Activated CD8-positive, alpha-beta T cell treated with anti-CD3 and anti-CD28 coated beads for 36 hours (primary cell): ENCODE measurements at places on chromosomes 4 and X.

DNA sequence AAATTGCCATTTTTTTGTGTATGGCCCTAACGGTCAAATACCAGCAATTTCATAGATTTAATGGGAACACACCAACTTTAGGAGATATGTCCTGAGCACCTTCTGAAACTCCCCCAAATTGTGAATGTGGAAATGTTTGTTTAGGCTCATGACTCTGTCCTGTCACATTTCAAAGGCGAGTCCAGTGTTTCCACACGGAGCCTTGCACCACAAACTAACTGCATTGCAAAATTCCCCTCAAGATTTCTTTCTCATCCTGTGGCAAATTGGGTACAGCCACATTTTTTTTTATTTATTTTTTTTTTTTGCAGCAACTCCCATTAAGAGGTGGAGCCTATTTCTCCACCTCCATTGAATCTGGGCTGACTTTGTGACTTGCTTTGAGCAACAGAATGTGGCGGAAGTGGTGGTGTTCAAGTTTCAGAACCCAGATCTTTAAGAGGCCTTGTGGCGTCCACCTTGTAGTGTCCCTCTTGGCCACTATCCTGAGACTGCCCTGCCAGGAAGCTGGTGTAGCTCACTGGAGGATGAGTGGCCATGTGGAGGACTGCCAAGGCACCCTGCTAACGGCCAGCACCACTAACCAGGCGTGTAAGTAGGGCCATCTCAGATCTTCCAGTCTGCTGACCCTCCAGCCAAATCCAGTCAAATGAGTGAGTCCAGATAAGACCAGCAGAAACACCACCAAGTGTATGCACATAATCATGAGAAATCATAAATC, 172.4 kb upstream of the SCML1 start:
- no peak overlapping the region for H3K27ac ChIP-seq
- no peaks in the 10 kb centered on the region for H3K27me3 ChIP-seq
- no peak for DNase-seq
- H3K4me1 ChIP-seq: peaks cover 10% of the 10 kb centered on the region
- no peaks in the 10 kb centered on the region for H3K36me3 ChIP-seq

DNA sequence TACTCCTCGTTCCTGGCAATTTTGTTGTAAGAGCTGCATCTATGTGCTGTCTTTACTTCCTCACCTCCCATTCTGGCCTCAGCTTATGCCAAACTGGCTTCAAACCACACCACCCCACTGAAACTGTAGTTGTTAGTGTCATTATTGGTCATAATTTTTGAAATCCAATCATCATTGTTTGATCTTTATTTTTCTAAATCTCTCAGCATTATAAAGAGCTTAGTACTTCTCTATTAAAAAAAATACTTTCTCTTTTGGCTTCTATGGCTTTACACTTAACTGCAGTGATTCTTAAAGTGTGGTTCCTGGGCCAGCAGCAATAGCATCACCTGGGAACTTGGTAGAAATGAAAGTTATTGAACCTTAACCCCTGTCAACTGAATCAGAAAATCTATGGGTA, 83.5 kb upstream of the GRPR start:
- H3K27me3 ChIP-seq: no peaks in the 10 kb centered on the region
- H3K27ac ChIP-seq: no peak overlapping the region
- H3K4me1 ChIP-seq: peaks cover 6% of the 10 kb centered on the region
- no peak overlapping the region for H3K4me3 ChIP-seq

GRCh38 chr4:68383115-68383514, 33.2 kb upstream of the YTHDC1 start:
- no peak for DNase-seq
- H3K27me3 ChIP-seq: peaks cover 6% of the 10 kb centered on the region
- no peaks in the 10 kb centered on the region for H3K36me3 ChIP-seq
- H3K27ac ChIP-seq: no peak overlapping the region
- H3K4me3 ChIP-seq: no peak overlapping the region
- H3K4me1 ChIP-seq: no peaks in the 10 kb centered on the region

- H3K27me3 ChIP-seq: no peaks in the 10 kb centered on the region
- H3K27ac ChIP-seq: no peak overlapping the region
- no peak for DNase-seq
- H3K4me3 ChIP-seq: no peak overlapping the region
Observed at GRCh38 chr4:1385373-1386340, 20.6 kb downstream of the NKX1-1 start.

- H3K4me1 ChIP-seq: peaks cover 9% of the 10 kb centered on the region
- H3K4me3 ChIP-seq: peak overlapping the region; percentile 60
- peak; percentile 2 for DNase-seq
- H3K27me3 ChIP-seq: peaks cover 48% of the 10 kb centered on the region
Observed at GRCh38 chr4:74934016-74934831, 1.3 kb downstream of the PARM1 start.

GRCh38 chr4:38482696-38483095, 181.3 kb upstream of the KLF3 start:
- DNase-seq: no peak
- H3K27ac ChIP-seq: no peak overlapping the region
- no peaks in the 10 kb centered on the region for H3K36me3 ChIP-seq
- H3K27me3 ChIP-seq: no peaks in the 10 kb centered on the region
- H3K4me1 ChIP-seq: peaks cover 12% of the 10 kb centered on the region

GRCh38 chr4:41120297-41121217, 93.8 kb downstream of the APBB2 start:
- H3K27me3 ChIP-seq: no peaks in the 10 kb centered on the region
- no peak overlapping the region for H3K4me3 ChIP-seq
- DNase-seq: no peak
- H3K4me1 ChIP-seq: no peaks in the 10 kb centered on the region

- no peak overlapping the region for H3K4me3 ChIP-seq
- H3K4me1 ChIP-seq: no peaks in the 10 kb centered on the region
- peak; percentile 47 for DNase-seq
- no peaks in the 10 kb centered on the region for H3K36me3 ChIP-seq
Observed at GRCh38 chr4:112075129-112075753, 70.0 kb upstream of the FAM241A start.

GRCh38 chr4:3661989-3662388, 104.2 kb upstream of the ADRA2C start:
- H3K4me1 ChIP-seq: no peaks in the 10 kb centered on the region
- H3K27ac ChIP-seq: no peak overlapping the region
- DNase-seq: no peak
- no peak overlapping the region for H3K4me3 ChIP-seq

DNA sequence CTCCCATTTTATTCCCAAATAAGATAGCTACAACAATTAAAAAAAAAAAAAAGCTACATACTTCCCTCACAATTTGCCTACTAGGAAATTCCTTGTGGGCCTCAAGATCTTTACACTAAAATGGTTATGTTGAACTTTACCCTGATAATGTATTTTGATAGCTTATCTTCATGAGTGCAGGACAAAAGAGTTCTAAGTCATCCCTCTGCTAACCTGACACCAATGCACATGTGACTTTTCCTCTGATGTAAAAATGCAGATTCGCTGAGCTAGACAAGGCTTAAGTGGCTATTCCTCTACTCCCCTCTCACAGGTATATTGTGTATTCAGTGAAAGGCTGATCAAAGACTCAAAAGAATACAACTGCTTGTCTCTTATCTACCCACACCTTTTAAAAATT, 22.5 kb downstream of the ELF2 start:
- H3K4me1 ChIP-seq: no peaks in the 10 kb centered on the region
- no peak for DNase-seq
- no peaks in the 10 kb centered on the region for H3K36me3 ChIP-seq
- no peak overlapping the region for H3K4me3 ChIP-seq

DNA sequence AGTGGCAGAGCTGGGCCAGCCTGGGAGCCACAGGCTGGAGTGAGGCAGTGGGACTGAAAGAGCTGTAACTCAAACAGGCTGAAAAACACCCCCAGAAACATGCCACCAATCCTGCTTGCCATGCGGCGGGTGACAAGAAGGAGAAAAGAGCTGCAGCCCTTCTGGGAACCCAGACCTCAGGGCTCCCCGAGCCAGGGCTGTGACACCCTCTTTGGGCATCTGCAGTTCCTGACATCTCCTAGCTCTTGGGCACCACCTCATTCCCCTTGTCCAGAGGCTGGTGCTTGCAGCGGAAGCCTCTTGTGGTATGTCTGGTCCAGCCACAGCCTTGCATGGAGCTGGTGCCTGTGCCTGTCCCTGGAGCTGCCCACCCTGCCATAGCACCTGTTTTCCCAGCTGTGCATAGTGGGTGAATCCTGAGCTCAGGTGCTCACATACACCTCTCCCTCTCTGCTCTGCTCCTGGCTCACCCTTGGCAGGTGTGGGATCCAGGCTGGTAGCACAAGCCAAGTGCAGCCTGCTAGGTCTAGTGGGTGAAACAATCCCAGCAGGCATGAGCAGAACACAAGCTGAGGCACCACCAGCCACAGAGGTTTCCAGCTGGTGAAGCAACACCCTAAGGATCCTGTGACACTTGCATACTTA, 149.0 kb downstream of the CXXC4 start:
- H3K4me3 ChIP-seq: no peak overlapping the region
- no peaks in the 10 kb centered on the region for H3K4me1 ChIP-seq
- no peaks in the 10 kb centered on the region for H3K36me3 ChIP-seq
- no peak overlapping the region for H3K27ac ChIP-seq

DNA sequence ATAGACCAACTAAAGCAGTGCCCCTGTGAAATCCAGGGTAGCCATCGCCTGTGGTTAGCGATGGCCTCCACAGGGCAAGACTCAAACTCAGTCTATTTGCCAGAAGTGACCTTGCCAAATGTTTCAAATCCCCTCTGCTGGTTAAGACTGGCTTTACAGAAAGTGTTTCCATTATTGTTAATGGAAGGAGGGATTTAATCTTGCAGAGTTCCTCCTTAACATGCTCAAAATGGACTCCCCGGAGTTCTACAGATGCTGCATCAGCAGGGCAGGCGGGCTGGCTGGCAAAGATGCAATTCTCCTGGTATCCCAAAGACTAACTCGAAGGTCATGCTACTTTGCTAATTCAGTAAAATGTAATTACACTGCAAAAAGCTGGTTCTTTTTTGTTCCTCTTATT, 313.0 kb upstream of the SLC7A11 start:
- H3K4me3 ChIP-seq: no peak overlapping the region
- H3K4me1 ChIP-seq: no peaks in the 10 kb centered on the region
- no peak for DNase-seq
- H3K27ac ChIP-seq: no peak overlapping the region
- H3K36me3 ChIP-seq: no peaks in the 10 kb centered on the region
